IPS DF 19.7 (cell line): ENCODE measurements at places on chromosomes 1 and 21.

- DNase-seq = no peak
Observed at GRCh38 chr21:40512590-40512989, 334.4 kb downstream of the DSCAM start.

- DNase-seq = no peak
Observed at GRCh38 chr1:229158927-229159326, 112.0 kb upstream of the RAB4A start.

GRCh38 chr1:167599957-167600581 lies 30.0 kb upstream of the RCSD1 start:
- no peak for DNase-seq

GRCh38 chr1:98668733-98669132 lies 7.2 kb downstream of the SNX7 start:
- no peak for DNase-seq

DNA sequence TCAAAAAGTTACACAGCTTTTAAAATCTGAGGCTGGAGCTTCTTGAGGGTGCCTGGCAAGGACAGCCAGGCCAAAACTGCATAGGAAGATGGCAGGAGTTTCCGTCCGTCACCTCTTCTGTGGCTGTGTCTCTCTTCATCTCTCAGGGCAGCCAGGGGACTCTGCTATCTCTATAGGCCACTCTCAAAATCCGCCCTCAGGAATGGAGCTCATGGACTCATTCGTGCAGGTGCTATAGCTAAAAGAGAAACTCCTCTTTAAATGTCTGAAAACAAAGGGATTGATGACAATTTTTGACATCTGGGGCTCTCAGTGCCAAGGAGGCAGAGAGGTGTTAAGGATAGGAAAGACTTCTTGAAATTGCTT lies 27.2 kb downstream of the OVAAL start:
- no peak for DNase-seq

GRCh38 chr1:220786337-220787068 lies at the start of gene MTARC1:
Gene MTARC1 (plus strand): TSS chr1:220786913. CDS start chr1:220786945, 32 bp downstream.
- DNase-seq = no peak

DNA sequence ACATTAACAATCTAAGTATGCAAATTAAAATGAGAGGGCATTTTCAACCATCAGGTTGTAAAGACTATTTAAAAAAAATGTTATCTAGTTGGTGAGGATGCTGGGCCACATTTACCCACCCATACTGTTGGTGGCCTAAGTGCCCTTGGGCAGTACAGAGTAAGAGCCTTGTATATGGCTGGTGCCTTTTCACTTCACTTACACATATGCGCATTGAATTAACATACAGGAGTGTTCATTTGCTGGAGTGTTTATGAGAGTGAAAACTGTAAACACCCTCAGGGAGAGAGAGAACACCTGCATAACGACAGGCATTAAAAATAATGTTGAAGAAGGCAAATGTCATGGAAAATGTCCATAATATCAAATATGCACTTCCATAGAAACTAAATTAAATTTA lies 427.1 kb downstream of the PCP4 start:
- no peak for DNase-seq

- DNase-seq = no peak
Observed at GRCh38 chr1:229208481-229208880, 62.4 kb upstream of the RAB4A start.

DNA sequence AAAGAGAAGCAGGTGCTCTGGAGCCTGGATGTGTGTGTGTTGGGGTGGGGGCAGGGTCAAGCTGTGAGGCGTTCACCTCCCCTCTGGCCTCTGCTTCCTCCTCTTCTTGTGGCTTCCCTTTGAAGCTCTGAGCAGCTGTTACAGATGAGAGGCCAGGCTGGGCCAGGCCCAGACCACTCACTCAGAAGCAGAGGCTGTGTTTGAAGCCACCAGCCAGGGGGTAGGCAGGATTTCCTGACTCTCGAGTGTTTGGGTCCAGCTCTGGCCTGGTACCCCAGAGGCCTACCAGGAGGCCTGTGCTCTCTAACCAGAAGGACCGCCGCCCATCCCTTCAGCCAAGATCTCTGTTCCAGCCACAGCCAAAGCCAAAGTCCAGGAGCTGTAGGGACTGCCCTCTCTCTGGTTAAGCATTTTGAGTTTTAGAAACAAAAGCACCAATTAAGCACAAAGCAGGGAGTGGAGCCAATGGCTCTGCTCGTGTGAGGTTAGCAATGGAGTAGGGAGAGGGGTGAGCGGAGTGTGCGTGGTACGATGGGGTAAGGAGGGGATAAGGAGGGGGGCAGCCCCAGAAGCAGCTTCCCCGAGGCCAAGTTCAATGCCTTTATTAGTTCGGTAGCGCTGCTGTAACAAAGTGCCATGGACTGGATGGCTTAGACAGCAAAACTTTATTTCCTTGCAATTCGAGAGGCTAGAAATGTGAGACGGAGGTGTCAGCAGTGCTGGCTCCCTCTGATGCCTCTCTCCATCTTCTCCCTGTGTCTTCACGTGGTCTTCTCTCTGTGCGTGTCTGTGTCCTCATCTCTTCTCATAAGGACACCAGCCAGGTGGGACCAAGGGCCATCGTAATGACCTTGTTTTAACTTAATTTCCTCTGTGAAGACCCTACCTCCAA lies 20.5 kb downstream of the RCSD1 start:
- DNase-seq = no peak
